Eye (tissue), 1 donor: ENCODE measurements at places on chromosomes 11 and 22.
A peak's percentile ranks its signal among the peaks of the same experiment; 100 is the strongest.

- no peak for DNase-seq
These were observed 23.1 kb downstream of the POLR3H start for GRCh38 chr22:41521126-41521525.

GRCh38 chr11:119471329-119471728, 48.4 kb upstream of the THY1 start:
- no peak for DNase-seq

DNA sequence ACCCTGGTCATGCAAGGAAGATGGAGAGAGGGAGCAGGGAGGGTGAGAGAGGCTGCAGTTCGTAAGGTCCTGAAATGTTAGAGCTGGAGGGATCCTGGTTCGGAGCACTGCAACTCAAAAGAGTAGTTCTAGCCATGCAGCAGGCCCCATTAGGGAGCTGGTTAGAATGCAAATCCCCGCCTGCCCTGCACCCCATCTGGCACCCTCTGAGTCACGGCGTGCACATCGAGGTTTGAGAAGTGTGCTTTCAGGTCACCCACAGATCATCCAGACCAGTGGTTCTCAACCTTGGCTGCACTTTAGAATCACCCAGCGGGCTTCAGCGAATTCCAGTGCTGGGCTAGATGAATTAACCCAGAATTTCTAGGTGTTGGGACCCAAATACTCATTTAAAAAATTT, 48.2 kb downstream of the ST3GAL4 start:
- no peak for DNase-seq

- DNase-seq = no peak
These were observed 282.9 kb downstream of the LUZP2 start for GRCh38 chr11:24779791-24780190.

GRCh38 chr22:29689880-29690213, 30.0 kb upstream of the CABP7 start:
- peak; percentile 90 for DNase-seq

DNA sequence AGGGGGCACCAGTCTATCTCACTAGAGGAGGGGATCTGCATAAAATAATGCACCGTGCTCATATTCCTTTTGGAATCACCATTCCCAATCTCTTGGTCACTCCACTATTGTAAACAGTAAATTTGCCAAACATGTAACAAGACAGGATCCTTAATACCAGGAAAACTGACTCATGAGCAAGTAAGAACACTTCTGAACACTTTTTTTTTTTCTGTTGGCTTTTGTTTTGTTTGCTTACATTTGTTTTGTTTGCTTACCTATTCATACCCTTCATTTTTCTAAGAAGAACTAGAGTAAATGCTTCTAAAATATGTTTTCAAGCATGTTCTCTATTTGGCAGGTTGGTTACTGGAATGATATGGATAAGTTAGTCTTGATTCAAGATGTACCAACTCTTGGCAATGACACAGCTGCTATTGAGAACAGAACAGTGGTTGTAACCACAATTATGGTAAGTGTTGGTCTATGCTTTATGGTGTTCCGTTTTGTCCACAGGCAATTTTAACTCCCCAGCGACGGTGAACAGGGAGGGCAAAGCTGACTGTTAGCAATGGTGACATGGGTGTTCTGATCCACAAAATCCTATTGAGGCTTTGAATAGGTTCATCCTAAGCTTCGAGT, 111.8 kb downstream of the MSANTD4 start:
- no peak for DNase-seq

- DNase-seq = peak; percentile 97
These were observed 2.5 kb downstream of the MTA2 start for GRCh38 chr11:62599069-62599696.

- DNase-seq = no peak
These were observed 1595.5 kb upstream of the TENM4 start for GRCh38 chr11:81036168-81036870.

DNA sequence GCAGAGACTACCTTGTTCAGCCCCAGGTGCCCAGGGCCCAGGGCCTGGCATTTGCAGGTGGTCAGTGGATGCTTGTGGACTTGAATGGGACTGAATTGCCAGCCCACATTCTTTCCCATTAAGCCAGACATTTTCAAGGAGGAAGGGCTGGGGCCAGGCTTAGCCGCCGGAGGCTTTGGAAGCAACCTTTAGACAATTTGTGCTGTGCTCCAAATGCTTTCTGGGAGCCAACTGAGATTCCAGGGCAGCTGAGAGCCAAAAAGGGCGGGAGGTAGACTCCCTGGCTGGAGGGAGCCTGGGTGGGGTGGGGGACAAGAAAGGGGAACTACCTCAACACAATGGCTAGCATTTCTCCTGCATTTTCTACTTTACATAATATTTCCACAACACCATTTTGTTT, 54.8 kb upstream of the TIMP3 start:
- DNase-seq = no peak

DNA sequence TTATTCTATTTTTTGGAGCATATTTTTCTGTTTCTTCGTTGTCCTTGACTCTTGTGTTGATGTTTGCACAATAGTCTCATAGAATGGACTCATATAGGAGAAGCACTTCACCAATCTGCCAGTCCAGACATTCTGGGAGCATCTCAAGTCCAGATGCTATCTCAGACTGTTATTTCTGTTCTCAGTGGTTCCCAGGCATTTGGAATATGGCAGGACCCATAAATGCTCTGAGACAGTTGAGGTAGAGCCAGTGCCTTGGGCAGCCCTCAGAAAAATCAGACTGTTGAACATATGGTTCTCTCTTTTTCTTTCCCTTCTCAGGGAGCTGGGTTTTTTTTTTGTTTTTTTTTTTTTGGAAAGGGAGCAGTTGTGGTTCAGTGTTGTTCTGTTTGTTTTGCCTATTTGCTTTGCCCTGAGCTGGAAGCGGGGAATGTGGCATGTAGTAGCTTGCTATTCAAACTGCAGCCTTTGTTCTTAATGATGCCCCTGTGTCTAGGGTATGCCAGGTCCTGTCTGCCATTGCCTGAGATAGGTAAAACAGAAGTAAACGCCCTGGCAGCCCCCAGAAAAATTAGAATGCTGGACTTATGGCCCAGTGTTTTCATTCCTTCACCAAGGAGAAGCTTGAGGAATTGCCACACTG, 3.7 kb upstream of the MS4A2 start:
- DNase-seq = no peak

- no peak for DNase-seq
These were observed 11.7 kb downstream of the OSBPL5 start for GRCh38 chr11:3153291-3153861.
